Skeletal muscle cell (primary cell): ENCODE measurements at places on chromosomes 4 and X.

DNA sequence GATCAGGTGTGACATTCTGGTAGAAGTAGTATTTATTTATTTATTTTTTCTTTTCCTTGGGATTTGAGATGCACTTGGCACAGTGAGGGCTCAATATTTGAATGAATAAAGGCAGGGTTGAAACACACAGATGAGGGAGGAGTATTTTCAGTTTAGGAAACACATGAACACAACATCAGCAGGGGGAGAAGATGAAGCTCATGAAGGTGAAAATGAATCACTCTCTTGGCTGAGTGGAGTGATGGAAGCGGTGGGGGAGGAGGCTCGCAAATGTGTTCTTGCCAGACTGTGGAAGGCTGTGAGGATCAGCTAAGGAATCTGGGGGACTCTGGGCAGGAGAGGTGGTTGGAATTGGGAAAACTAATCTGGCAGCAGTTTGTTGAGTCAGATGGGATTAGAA lies 55.3 kb downstream of the ARHGAP10 start:
- peak; percentile 65 for DNase-seq

- DNase-seq: no peak
These were observed 47.0 kb upstream of the NSUN7 start for GRCh38 chr4:40702800-40703151.

DNA sequence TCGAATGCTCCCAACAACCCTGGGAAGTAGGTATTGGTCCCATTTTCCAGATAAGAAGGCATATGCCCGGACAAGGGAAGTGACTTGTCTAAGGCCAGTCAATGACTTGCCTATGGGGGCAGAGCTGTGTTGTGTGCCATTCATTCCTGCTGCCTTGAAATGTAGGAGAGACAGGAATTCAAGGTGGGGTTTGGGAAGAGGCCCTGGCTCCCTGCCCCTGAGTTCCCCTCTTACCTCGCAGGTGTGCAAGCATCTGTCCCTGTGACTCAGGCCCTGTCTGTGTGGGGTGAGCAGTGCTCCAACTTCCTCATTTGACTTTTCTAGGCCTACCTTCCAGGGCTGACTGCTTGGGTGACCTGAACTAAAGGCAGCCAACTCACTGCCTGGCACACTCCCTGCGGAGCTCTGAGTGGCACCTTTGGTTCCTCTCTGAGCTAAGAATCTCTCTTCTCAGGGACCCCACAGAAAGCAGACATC lies 5.1 kb downstream of the EFNB1 start:
- no peak for DNase-seq

DNA sequence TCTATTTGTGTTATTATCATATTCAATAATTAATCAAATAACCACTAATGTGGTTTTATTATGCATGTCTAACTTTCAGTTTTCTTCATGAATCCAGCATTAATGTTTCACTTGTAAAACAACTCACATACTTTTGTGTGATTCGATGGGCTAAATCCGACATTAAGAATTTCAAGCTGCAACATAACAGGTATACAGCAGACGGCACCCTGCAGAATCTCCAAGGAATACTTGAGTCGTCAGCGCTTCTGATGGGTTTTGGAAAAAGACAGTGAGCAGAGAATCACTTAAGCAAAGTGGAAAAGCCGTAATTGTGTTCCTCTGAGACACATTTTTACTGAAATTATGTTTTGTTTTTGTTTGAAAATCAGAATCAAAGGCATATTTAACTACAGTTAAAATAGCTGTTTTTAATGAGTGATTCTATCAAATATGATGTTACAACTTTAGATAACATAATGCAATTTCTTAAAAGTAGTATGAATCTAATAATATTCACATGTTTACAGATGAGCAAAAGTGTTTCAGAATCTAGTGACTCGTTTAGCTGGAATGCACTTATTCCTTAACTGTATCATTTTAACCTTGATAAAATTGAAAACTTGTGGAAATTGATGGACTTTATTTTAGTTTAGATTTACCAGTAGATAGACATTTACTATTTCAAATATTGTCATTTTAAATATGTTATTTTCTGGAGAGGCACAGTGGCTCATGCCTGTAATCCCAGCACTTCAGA lies 514.8 kb downstream of the CCSER1 start:
- no peak for DNase-seq

GRCh38 chr4:108384544-108384943 lies 215.8 kb upstream of the LEF1 start:
- no peak for DNase-seq

DNA sequence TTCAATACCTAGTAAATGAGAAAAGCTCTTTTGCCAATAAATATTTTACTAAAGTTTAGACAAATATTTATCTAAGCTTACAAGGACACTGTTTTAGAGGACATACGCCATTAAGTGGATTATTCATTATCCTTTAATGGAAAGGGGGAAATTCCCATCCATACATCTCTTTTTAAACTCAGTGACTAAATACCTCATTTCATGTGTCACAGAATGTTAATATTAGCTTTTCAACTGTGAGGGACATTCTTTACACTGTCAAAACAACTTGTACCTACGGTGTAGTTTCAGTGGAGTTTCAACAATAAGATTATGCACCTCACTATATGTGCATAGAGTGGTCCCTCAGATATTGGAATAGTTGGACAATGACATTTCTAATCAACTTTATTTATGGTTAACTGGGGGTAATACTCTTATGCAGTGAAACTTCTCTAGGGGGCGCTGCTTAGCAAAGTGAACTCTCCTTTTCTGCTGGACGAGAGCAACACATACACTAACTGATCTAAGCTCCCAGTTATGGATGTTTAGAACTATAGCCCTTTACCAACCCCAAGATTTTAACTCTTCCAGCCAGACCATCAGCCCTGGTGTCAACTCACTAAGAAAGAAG lies 9.7 kb downstream of the HS6ST2 start:
- no peak for DNase-seq
